ENCODE measurements at places on chromosomes 11 and 22.

- no peak for ATAC-seq
Measured at GRCh38 chr11:131248588-131248987, 121.8 kb upstream of the NTM start.

GRCh38 chr11:120945042-120945441 lies 78.9 kb upstream of the TBCEL start:
- no peak for ATAC-seq

GRCh38 chr22:36247955-36248354 lies 5.0 kb upstream of the APOL1 start:
- no peak for ATAC-seq

DNA sequence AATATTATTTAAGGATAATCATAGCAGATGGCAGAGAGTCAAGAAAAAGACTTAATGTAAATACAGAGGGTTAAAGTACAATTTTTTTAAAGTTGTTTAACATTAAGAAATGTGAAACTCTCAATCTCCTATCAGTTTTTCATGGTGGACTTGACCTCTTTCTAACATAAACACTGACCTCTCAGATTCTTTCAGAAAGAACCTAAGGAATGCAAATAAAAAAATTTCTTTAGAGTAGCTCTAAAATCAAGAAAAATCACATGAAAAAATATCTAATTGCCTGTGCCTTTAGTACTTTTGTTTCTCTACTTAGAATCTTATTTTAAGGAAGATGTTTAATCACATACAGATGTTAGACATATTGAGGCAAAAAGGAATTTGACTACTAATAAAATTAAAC lies 12.9 kb downstream of the RNF141 start:
- ATAC-seq, result no peak

DNA sequence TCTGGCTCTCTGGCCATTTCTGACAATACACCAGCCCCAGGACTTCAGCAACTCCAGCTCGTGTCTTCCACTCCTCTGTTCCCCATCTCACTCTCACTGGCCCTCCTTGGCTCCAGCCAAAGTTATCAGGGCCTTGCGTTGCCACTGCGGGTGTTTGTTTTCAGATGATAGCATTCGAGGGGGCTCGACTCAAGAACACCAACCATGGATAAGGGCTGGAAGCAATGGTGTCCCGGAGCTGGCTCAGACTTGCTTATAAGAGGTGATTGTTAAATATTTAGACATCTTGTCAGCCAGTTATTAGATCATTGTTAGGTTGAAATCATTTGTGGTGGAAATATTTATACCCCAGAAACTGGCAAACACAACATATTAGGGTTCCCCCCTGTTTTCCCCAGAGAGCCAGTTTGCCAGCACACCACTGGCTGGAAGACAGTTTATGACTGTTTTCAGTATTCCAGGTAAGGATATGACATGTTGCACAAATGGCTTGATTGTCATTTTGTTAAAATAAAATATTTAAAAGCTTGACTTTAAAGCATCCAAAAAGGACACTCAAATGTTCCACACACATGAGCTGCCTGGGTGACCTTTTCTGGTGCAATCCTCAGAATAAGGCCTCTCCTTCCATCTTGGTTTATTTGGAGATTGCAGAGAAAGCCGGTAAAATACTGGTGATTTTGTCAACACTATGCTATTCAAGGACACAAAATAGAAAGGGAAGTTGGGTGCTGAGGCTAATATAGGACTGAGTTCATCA lies 98.3 kb downstream of the FBXO7 start:
- ATAC-seq, result no peak

DNA sequence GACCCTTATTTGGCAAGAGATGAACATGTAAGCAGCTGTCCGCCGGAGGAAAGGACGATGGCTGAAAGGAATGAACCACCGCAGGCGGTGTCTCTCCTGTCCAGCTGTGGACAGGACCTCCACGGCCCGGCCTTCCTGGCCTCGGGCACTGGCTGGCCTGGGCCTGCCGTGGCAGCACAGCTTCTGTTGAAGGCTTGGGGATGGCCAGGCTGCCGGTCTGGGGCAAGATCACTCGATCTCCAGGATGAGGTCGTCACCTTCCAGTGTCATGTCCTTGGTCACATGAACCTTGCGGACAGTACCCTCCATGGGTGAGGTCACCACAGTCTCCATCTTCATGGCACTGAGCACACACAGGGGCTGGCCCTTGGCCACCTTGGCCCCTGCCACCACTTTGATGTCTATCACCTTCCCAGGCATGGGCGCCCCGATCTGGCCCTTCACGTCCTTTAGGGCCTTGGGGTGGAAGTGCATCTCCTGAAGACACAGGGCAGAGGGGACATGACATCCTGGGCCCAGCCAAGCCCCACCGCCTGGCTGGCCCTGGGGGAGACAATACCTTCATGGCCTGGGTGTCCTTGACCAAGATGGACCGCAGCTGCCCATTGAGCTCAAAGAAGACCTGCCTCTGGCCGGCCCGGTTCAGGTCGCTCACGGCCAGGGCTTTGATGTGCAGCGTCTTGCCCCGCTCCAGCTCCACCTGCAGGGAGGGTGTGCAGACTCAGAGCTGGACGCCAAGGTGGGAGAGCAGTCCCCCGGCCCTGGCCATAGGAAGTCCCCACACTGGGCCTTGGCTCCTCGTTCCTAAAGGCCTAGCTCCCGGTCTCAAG lies 5.6 kb downstream of the RCE1 start:
- ATAC-seq, result no peak

Data from esophagus mucosa (tissue), 1 donor.